Occipital lobe (tissue), 3 donors: ENCODE measurements at places on chromosomes 12 and 14. TPM values are rescaled to one million over a fixed set of nuclear protein-coding genes. Genes with fewer than 3 reads are reported as not detected.

DNA sequence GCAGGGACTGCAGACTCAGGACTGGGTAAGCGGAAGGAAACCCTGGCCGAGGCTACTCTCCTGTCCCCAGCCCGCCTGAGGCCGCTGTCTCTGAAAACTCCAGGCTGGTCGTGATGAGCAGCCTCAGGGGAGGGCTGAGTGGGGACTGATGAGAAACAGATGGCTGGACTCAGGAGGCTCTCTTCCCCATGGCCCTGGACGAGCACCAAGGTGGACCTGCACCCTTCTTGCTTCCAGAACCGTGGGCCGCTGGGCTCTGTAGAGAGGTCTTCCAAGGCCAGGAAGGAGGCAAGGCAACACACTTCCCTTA, 1.1 kb downstream of the TEX22 start:
- no peak for DNase-seq

DNA sequence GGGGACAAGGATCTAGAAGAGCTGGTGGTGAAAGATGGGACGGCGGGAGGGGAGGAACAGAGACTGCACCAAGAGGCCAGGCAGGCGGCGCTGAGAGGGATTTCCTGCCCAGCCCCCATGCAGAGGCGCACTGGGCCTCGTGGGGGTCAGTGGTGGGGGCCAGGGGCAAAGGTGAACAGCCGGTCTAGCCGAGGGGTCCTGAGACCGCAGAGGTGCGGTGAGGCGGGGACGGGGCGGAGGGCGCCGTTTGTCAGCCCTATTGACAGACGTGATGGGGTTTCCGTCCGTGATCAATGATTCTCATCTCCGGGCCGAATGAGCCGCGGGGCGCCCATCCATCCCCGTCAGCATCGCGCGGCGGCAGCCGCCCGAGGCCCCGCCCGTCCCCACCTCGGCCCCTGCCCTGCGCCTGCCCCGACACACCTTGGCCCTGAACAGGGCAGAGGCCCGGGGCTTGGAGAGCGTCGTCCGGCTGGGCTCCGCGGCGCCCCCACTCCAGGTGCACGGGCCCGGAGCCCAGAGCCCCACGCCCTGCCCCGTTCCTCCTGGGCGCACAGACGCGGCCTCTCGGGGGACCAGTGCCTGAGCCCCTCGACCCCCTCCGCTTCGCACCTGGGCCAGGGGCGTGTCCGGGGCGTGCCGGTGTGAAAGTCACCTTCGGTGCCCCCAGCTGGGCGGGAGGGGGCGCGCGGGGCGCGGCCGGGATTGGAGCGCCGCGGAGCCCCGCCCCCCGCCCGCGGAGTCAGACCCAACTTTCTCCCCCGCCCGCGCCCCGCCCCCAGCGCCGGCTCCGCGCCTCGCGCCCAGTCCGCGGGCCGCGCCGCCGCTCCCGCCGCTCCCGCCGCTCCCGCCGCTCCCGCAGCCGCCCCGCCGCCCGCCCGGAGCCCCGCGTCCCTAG, at the start of gene NXPH4:
NXPH4 (plus strand) TSS at position 781 of the 898 bp plus-strand sequence. CDS start 176 bp downstream, outside the sequence.
- DNase-seq: no peak

DNA sequence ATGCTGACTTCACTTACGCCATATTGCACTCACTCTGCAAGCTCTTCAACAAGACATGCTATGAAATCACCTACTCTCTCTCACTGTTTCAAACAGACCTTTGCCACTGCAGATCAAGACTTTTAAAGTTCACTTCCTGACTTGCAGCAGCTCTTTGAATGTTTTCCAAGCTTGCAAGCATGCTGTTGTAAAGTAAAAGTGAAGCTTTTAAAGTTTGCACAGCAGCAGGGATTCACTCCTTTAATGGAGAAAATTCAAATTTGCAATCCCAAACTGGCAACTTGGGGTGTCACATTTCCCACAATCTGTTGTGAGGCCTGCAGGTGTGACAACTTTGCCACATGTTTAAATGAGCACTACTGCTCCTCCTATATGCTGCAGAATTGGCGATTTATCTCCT, 270.9 kb downstream of the ALX1 start:
- no peak for DNase-seq

- DNase-seq: no peak
Observed at GRCh38 chr12:45232146-45232755, 16.4 kb downstream of the ANO6 start.

- no peak for DNase-seq
Observed at GRCh38 chr12:124569375-124570148, 2.1 kb upstream of the NCOR2 start.

GRCh38 chr12:65613692-65614091, 210.6 kb upstream of the HMGA2 start:
- DNase-seq: no peak

DNA sequence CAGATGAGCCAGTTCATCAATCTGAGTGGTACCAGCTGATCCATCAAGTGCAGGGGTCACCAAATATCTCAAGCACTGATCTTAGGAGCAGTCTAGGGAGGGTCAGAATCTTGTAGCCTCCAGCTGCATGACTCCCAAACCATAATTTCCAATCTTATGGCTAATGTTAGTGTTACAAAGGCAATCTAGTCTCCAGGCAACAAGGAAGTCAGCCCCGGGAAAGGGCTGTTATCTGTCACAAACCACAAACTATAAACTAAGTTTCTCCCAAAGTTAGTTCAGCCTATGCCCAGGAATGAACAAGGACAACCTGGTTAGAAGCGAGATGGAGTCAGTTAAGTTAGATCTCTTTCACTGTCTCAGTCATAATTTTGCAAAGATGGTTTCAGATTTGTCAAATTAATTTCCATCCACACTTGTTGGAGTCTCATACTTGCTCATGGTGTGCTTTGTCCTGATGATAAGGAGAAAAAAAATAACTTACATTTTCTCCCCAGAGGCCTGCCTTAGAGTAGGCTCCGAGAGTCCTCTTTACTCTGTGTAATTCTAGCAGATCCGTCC, 3.9 kb upstream of the ABHD4 start:
- DNase-seq: no peak

DNA sequence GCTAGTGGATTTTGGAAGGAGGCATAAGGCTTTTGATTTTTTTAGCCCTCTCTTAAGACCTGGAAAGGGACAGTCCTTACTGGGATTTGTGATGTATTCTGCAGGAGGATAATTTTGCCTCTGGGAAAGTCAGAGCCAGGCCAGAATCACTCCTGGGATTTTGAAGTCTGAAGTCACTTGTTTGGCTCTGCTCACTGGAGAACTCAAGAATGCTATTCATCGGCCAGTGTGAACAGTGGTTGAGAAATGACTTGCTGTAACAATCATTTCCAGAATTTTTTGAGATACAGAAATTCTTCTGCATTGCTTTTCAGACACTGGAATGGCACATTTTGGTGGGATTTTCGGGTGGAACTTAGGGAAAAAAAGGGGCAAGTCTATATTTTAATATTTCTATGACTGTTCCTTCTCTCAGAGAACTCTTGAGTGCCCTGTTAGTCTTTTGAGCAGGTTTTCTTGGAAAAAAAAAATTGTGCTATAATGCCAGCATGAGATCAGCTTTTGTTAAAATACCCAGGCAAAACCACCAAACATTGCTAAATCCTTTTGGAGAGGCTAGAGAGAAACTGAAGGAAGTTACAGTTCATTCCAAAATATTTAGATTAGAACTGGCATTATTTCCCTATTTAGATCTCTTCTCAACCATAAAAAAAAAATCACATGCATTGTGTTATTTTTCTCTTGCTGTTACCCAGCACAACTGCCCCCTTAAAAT, 26.1 kb upstream of the BHLHE41 start:
- no peak for DNase-seq

DNA sequence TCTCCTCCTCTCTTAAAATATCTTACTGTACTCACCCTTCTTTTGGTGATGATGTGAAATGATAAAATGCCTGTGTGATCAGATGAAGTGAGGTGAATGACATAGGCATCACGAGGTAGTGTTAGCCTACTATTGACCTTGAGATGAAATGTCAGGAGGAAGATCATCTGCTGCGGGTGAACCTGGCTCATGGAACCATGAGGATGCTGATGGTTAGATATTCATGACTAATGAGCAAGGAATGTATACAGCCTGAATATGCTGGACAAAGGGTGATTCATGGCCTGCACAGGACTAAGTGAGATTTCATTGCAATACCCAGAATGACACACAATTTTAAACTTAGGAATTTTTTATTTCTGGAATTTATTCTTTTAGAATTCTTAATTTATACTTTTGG, 89.6 kb downstream of the DAAM1 start:
- DNase-seq: no peak

DNA sequence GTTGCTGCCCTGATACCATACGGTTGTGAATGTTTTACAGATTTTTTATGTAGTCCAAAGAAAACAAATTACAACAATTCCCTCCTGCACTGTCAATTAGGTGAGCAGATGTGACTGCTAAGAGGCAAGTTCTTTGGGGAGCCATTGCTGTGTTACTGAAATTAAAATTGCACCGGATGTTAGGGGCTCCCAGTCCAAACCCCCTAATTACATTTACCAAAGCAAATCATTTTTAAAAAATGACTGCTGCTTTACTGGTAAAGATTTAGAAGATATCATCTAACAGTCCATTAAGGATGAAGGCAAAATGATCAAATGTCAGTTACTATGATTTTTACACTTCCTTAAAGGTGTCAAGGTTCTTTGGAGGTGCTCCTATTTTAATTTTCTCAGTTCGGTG, 70.1 kb upstream of the CSRP2 start:
- no peak for DNase-seq

- DNase-seq: no peak
Observed at GRCh38 chr14:34021096-34021495, 70.2 kb upstream of the EGLN3 start.

GRCh38 chr14:67319142-67319541, 40.5 kb downstream of the ATP6V1D start:
- DNase-seq: no peak

DNA sequence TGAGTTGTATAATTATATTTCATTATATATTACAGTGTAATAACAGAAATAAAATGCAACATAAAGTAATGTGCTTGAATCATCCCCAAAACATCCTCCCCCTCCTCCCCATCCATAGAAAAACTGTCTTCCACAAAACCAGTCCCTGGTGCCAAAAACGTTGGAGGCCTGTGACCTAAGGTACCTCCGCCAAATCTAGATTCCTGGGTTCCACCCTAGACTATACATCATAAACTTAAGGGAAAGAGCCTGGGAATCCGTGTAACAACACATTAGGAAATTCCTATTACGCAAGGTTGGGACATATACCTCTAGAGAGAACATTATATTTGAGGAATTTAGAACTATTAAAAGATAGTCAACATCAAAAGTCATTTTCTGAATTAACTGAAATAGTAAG, 38.0 kb downstream of the SPPL3 start:
- DNase-seq: no peak

DNA sequence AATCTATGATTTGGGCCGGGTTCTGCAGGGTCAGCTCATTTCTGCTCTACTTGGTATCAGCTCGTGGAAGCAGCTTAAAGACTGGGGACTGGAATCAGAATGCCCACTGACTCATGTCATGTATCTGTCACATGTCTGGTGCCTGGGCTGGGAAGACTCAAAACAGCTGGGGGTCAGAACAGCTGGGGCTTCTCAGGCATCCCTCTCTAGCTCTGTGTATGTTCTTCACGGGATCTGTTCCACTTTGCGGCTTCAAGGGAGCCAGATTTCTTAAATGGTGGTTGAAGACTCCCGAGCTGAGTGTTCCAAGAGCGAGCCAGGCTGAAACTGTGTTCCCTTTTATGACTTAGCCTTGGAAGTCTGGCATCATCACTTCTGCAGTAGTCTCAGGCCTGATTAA, 11.9 kb downstream of the AEBP2 start:
- no peak for DNase-seq

GRCh38 chr12:12872934-12873275, 18.5 kb upstream of the GPRC5A start:
- no peak for DNase-seq

DNA sequence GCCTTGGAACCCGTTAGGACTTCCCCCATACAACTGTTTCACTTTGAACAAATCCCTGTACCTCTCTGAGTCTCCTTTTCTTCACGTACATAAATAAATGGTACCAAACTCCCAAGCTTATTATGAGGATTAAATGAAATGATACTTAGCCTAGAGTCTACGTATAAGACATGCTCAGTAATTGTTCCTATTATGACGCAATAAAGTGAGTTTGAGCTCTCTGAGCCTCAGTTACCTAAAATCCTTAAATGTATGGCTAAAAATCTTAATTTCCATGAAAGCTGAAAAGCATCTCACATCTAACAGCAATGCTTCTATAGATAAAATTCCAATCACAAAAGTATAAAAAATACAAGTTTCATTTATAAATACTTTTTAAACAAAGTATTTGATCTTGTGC, 117.9 kb upstream of the TMEM233 start:
- no peak for DNase-seq

DNA sequence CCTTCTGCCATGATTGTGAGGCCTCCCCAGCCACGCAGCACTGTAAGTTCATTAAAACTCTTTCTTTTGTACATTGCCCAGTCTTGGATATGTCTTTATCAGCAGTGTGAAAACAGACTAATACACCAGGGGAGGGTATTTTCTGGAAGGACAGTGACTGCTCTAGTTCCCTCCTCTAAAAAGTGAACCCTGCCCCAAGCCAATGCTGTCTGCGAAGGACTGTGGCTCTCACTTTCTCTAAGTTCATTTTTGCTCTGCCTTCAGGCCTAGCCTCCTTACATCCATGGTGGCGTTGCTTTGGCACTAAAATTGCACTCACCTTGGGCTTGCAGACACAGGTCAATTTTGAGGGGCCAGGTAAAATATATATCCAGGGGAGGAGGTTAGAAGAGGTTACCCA, 323.0 kb downstream of the VRK1 start:
- DNase-seq: no peak

Gene SERPINA12
- not detected for total RNA-seq

Gene PTPRR
- 19.5 TPM for total RNA-seq

Gene CDH24
- total RNA-seq: 10.3 TPM

Gene HOXC11
- not detected for total RNA-seq

Gene HOXC12
- total RNA-seq: not detected

Gene TOMM20L
- not detected for total RNA-seq

Gene OR6C4
- total RNA-seq: not detected

Gene TPPP2
- not detected for total RNA-seq

Gene GRIP1
- 104 TPM for total RNA-seq

Gene E2F7
- total RNA-seq: 1.4 TPM

Gene VRTN
- total RNA-seq: not detected

Gene DTX1
- total RNA-seq: 16.2 TPM
